ENCODE measurements at places on chromosomes 16 and 17. TPM values are rescaled to one million over a fixed set of nuclear protein-coding genes. Genes with fewer than 3 reads are reported as not detected.

GRCh38 chr17:78146881-78147280 lies 696 bp downstream of the C17orf99 start:
- no peak for DNase-seq

- no peak for DNase-seq
Measured at GRCh38 chr17:41682631-41683030, 6.1 kb upstream of the EIF1 start.

DNA sequence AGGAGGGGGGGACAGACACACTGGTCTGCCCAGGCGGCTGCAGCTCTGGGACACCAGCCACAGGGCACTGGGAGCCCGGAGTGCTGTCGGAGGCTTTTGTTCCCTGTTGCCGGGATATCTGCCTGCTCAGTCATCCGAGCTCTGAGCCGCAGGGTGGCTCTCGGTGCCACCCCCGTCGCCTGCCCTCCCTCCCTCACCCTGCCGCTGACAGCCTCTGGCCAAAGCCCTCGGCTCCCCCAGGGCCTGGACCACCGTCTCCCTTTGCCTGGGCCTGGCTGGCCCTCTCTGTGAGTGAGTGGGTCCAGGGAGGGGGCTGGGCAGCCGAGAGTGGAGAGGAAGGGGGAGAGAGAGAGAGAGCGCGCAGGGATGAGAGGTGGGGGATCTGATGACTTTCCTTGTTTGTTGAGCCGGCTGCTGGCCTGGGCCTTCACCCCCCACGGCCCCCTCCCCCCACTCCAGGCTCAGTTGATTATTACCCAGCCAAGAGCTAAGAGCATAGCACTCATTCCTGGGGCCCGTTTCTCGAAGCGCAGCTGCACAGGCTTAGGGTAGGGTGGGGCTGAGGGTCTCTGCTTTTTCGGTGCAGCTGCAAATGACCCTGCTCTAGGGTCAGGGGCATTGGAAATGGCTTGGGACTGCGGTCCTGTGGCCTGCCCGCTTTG lies 2.7 kb downstream of the FOXJ1 start:
- no peak for DNase-seq

GRCh38 chr16:58449768-58450167 lies 50.2 kb upstream of the NDRG4 start:
- no peak for DNase-seq

EFCAB13 gene
- polyA plus RNA-seq = 5.4 TPM

Measured in B cell (primary cell).